Skin of body (tissue), 3 donors: ENCODE measurements at places on chromosomes 1 and 21. TPM values are rescaled to one million over a fixed set of nuclear protein-coding genes. Genes with fewer than 3 reads are reported as not detected.

- DNase-seq, result no peak
Observed at GRCh38 chr21:39119891-39120290, 63.4 kb downstream of the PSMG1 start.

Gene APCS
- total RNA-seq, result not detected

Gene PLA2G5
- total RNA-seq, result not detected

GRCh38 chr1:205189131-205189530 is 22.4 kb downstream of the DSTYK start:
- DNase-seq, result no peak

DNA sequence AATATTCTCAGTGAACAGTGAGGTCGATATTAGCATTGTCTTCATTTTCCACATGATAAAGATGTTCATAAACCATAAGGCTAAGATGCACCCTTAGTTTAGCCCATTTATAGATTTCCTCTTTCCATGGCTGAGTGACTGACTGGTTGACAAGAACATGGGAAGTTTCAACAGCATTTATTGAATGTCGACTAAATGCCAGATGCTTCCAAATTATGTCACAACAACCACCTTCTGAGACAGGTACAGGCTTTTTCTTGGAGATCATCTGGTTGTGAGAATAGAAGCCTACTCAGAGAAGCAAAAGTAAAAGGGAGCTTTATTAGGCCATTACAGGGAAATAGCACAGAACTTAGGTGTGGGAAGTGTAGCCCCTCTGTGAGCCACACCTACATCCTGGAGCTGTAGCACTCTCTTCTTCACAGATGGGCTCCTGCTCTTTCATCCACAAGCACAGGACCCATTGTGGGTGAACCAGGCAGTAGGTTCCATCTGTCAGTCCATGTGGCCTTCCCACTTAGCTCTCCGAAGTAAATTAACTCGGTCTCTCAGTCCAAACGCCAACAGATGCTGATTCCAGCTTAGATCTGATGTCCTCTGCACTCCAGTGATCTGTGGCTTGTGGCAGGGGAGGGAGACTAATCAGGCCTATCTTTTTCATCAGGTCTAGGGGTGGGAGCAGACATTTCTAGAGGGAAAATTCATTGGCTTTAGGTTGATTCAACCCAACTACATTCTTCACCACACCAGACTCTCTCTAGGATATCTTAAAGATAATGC is 14.3 kb downstream of the ATP2B4 start:
- DNase-seq, result no peak

DNA sequence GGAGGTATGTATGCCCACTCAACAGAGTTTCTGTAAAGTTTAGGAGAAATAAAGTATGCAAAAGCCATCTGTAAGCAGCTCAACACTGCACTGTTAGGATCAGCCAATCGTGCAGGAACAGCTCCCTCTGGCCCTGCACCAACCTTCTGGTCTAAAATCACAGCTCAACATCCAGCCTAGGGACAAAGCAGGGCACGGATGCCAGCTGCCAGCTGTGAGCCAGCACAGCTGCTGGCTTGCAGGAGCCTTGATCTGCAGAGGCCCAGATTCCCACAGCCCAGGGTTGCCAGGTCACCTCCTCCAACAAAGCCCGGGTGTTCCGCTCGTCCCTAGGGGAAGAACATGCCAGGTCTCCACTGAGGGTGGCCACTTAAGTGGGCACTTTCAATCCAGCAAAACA is 8.6 kb downstream of the ACOT7 start:
- no peak for DNase-seq

GRCh38 chr1:58293388-58293787 is 253.1 kb downstream of the OMA1 start:
- no peak for DNase-seq

Gene TP73
- total RNA-seq, result 2.1 TPM

Gene RPF1
- 30.2 TPM for total RNA-seq

DNA sequence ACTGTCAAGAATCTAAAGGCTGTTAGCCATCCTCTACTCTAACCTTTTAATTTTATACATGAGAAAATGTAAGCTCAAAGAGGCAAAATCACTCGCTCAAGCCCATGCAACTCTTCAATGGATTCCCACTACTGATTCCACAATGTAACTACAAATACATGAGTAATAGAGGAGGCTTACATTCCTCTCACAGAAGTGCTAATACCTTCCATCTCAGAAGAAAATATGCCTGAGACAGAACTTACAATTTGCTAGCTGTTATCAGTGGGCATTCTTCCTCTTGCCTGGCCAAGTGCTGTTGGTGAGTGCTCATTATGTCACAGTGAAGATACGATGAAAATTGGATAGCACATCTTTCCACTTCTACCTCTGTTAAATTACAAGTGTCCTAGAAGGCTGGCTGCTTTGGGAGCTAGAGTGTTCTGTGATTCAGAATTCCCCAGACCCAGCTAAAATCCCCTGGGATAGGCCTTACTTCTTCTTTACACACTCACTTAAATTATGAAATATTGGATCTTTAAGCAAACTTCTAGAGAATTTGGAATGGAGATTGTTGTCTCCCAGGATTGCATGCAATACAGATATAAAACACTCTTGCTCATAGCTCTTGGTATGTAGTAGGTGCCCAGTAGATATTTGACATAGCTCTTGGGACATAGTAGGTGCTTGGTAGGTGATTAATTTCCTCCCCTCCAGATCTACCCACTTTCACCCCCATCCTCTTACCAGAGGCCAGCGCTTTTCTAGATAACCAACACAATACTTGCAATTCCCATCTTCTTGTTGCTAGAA is 24.1 kb downstream of the BCL9 start:
- DNase-seq, result no peak

Gene PAQR7
- total RNA-seq, result 8.4 TPM

Gene MASP2
- total RNA-seq, result not detected
